A549 treated with CpdA at 1 μM for 4 hours (cell line): ENCODE measurements at places on chromosomes 4 and X. TPM values are rescaled to one million over a fixed set of nuclear protein-coding genes. Genes with fewer than 3 reads are reported as not detected.

Gene TEX13B
- 0.06 TPM in 1 of 5 replicates, not detected in the others for total RNA-seq

Gene TMEM35A
- not detected in 5 replicates for total RNA-seq

Gene GEMIN8
- total RNA-seq = 7.5 to 13.6 TPM (median 11.8 TPM) in 5 replicates

Gene VCX2
- total RNA-seq = not detected in 5 replicates

Gene HTN3
- not detected in 5 replicates for total RNA-seq

Gene MPC1L
- total RNA-seq = not detected in 5 replicates

Gene ITM2A
- total RNA-seq = 0.38 TPM in 1 of 5 replicates, not detected in the others
